ENCODE measurements at places on chromosomes 12 and 14. TPM values are rescaled to one million over a fixed set of nuclear protein-coding genes. Genes with fewer than 3 reads are reported as not detected.

GRCh38 chr14:79631276-79631675 is 580.0 kb downstream of the DIO2 start:
- DNase-seq = no peak

GRCh38 chr12:59637692-59638070 is 41.9 kb downstream of the SLC16A7 start:
- DNase-seq = no peak

NR1H4 gene
- total RNA-seq = not detected

DNA sequence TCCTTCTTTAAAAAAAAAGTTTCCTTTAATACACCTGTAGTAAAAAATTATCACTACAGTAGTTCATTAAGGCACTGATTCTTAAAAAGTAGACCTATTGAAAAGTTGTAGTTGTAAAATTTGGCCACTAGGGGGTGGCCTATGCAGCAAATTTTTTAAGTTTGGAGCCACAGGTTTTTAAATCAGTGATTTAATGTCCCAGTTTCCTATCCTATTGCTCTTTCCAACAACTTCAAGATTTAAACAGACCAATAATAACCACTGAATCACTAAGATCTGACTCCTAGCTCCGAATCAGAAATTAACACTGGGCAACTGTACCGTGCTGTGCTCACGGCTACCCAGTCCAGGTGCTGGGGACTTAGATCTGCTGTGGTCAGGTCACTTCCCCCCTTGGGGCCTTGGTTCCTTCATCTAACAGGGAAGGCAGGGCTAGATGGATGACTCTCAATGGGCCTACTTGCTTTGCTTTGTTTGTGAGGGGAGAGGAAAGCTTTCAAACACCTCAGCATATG is 279.3 kb downstream of the MED13L start:
- peak; percentile 60 for DNase-seq

GRCh38 chr12:127284021-127284420 is 982.9 kb upstream of the TMEM132C start:
- peak; percentile 76 for DNase-seq
